ENCODE measurements at places on chromosomes 1 and 21.

- DNase-seq, result no peak
Observed at GRCh38 chr1:200042119-200042551, 14.6 kb downstream of the NR5A2 start.

- DNase-seq, result no peak
Observed at GRCh38 chr1:205604059-205604458, 27.8 kb downstream of the ELK4 start.

DNA sequence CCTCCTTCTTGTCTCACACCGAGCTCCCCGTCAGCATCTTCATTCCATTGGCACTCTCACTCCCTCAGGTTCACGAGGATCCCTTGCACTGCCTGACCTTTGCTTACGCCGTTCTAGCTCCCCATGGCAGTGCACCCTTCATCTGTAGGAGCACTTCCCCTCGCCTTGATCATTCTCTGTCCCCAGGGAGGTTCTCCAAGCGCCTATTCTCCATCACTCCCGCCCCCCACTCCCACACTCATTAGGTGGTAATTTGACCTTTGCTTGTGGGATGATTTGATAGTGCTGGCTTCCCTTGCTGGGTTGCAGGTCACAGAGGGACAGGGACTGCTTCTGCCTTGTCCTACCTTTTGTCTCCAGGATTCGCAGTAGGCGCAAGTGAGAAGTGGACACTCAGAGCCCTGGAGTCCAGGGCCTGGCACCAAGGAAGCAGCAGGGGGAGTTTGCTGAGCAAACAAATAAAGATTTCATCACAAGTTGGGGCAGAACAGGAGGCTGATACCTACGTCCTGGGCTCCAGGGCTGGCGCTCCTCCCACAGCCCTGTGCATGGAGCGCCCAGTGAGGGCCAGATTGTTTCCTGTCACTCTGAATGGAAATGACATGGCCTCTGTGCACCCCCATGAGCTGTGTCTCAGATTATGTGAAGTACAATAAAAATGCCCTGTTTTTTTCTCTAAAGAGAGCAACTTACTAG, 82.0 kb upstream of the RUNX3 start:
- no peak for DNase-seq

DNA sequence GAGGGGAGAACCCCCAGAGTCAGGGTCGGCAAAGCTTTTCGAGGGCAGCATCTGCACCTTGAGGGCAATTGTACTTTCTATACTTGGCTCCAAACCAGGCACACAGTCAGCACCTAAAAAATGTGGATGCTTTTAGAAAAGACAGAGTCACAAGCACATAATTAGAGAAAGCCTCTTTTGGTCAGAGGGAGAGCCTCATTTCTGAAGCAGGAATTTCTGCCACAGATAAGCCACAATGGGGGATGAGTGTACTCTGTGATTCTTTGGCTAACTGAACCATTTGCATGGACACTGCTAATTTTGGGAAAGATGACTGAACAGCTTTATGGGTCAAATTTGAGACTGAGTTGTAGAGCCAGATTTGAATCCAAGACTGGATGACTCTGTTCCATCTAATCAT, 635.7 kb downstream of the KIF26B start:
- DNase-seq, result no peak

DNA sequence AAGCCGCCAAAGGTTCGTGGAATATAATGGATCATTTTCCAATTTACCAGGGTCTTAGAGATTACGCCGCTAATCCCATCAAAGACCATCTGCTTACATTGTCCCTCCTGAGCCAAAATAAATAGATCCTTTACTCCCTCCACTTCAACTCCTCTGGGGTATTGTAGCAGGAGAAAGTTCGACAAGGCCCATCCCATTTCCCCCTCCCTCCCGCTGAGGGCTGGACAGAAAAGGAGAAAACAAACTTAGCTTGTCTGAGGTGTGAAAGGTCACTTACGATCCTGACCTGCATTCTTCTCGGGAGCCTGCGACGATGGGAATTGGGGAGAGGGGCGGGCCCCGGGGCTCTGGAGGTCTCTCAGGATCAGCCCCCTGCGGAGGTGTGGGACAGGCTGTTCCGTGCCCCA, 60.8 kb downstream of the MEF2D start:
- DNase-seq, result no peak

DNA sequence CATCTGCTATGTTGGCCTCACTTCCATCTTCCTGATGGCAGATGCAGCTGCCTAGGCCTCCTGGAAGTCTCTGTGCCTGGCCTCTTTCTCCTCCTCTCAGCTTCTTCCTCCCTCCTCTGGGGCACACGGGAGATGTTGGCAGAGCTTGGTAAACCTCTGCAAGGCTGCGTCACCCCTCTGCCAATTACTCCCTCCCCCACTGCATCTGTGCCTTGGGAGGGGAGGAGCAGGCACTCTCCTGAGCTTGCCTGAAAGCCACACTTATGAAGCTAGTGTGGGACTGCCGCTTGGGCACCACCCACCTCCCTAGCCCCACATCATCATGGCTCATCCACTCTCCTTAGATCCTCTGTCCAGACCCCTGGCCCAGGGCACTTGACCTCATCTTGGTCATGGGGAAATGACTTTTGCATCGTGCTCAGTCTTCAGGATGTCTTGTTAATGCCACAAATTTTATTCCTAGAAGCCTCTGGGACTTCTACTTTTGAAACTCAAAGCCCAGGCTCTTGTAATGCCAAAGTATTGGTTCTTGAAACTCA, 7.3 kb upstream of the TMEM51 start:
- no peak for DNase-seq

DNA sequence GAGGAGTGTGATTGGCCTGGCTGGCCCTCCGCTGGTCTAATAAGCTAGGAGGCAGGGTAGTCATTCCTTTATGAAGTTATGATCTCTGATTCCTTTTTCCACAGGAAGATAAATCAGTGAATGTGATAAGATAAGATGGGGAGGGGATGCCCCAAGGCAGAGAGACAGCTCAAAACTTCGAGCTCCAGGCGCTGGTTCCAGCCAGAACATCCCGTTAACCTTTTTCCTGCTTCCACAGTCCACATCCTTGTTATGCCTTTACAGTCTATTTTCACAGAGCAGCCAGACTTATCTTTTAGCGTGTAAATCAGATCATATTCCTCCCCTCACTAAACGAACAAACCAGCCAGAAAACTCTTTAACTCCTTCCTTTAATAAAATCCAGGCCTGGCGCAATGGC, 38.5 kb upstream of the BMP8B start:
- DNase-seq, result no peak

GRCh38 chr1:63877816-63878215, 104.0 kb downstream of the ROR1 start:
- no peak for DNase-seq

DNA sequence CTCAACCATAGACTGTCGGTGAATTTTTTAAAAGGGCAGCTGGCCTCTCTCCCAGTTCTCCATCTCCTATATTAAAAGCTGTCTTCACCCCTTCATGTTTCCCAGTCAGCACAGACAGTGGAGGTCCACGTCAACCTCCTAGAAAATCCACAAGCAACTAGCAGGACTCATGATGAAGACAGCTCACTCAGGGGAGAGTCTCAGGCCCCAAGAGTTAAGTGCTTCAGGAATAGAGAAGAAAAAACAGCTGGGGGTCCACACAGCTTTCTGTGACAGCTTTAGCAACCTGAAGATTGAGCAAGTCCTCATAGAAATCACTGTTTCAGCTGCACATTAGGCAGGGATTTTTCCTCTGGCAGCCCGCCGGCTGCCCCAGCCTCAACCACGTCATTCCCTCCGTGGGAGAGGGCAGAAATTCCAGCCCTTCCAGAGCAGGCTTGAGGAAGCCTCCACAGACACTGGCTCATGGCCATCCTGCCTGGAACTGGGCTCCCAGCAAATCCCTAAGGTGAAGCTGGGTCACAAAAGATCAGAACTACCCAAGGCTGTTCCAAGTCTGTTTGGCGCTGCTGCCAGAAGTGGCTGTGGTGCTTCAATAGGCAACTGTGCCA, 15.2 kb downstream of the GPR161 start:
- DNase-seq, result no peak

DNA sequence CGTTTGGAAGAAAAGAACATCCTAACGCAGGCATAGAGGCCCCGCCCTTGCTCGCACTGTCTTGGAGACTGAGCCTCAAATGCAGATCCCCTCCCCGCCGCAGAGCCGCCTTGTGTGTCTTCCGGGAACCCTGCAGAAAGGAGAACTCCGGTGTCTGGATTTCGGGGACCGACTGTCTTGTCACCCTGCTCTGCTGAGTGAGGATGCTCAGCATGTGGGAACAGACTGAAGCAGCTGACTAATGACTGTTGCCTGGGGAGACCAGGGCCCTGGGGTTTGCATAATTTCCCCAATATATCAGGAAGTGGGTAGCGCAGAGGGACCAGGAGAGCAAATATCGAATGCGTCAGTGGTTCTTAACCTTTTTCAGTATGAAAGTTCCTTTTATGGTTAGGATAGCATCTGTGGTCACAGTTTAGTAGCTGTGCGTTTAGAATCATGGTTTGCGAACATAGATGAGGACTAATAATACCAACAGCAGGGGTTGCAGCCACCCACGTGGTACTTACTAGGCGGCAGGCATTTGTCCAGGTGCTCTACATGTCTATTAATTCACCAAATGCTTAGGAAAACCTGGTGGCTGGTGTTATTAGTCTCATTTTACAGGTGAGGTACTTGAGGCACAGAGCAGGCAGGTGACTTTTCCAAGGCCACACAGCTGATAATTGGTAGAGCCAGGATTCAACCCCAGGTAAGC, 14.3 kb downstream of the GPR137B start:
- peak; percentile 65 for DNase-seq

GRCh38 chr1:15282810-15283474, 35.9 kb downstream of the FHAD1 start:
- DNase-seq, result no peak

- no peak for DNase-seq
Observed at GRCh38 chr1:116585886-116586285, 15.1 kb upstream of the CD58 start.

DNA sequence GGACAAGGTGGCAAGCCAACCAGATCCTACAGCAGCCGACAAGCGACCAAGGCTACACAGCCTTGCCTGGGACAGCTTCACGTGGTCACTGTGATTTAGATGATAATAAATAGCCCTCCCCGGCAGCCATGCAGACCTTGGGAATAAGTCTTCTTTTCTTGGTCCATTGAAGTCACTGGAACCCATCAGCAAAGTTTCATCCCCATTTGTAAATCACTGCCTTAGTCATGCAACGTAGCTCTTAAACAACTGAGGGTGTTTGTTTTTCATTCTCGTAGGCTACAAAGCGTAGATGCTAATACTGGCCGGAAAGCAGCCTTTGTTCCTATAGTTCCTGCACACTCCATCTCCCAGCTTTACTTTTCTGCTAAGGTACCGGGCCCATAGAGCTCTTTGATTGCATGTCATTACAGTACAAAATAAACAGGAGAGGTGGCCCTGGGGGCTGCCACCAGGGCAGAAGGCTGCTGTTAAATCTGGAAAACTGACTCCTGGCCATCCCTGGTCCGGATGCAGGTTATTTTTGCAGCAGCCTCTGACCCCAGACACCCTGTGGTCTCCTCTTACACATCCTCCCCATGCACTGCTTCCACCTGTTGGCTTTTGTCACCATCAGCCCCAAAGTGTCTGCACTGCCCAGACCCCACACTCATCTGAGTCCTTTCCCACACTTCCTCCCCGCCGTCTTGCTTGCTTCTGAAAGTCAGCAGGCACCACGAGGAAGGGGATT, 105.5 kb downstream of the TOMM20 start:
- no peak for DNase-seq

DNA sequence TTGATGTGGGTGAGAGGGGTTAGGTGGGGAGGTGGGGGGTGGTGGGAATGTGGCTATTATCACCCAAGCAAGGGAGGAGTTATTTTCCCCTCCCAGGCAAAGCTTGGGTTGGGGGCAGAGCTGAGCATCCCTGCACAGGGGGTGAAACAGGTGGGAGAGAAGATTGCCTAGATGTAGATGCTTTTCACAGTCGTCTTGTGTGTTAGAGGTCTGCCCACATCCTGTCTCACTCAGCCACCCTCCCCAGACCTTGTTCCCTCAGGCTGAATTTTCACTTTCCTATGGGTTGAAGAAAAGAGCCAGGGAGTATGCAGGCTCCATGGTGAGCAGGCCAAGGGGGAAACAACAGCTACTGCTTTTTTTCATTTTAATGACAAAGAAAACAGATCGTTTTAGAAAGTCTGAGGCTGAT, 223.5 kb downstream of the KIF26B start:
- DNase-seq, result no peak

- peak; percentile 66 for DNase-seq
Observed at GRCh38 chr1:236395230-236395946, 1.3 kb downstream of the EDARADD start.

DNA sequence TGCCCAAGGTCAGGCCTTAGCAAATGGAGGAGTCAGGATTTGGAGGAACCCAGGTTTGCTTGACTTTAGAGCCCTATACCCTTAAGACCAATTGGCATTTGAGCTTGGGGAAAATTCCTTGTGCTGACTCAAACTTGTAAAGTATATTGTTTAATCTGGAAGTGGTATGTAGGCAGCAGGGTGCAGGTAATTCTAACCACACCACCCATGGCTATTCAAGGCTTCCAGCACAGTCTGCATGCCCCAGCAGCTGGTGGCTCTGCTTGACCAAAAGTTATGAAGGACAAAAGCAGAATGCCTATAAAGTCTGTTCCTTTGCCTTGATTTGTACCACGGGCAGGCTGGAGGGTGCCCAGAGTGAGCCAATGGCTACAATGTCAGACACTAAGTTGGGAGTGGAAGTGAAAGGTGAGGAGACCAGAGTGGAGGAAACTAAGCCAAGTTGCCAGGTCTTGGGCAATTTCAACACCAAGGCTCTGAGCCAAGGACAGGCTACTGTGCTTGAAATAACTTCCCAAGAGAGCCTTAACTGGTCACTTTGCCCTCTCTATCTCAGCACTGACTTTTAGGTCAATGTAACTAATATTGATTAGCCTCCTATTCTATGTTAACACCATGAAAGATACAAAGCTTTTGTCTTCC, 4.7 kb upstream of the G0S2 start:
- no peak for DNase-seq

- peak; percentile 42 for DNase-seq
Observed at GRCh38 chr21:25573409-25574206, 33.7 kb downstream of the MRPL39 start.

- no peak for DNase-seq
Observed at GRCh38 chr1:64882574-64883255, 83.6 kb downstream of the JAK1 start.

- peak; percentile 34 for DNase-seq
Observed at GRCh38 chr1:101310506-101310905, 73.7 kb downstream of the S1PR1 start.
